ENCODE measurements at places on chromosomes 7 and 10.

GRCh38 chr10:28947171-28947570 is 269.9 kb downstream of the BAMBI start:
- DNase-seq: no peak

DNA sequence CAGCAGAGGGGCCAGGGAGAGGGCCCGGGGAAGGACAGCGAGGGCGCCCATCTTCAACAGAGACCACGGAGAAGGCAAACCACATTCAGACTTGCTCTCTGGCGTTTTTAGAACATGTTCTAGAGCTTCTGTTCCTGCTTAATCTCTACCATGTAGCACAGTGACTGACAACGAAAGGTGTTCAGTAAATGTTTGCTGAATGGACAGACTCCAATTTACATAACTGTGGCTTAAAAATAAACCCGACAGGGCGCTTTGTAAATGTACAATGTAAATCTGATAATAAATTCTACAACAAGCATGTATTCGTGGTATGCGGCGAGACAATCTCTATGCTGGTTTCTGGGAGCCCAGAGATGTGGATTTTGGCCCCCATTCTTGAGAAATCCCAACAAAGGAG is 10.5 kb downstream of the ADARB2 start:
- no peak for DNase-seq

DNA sequence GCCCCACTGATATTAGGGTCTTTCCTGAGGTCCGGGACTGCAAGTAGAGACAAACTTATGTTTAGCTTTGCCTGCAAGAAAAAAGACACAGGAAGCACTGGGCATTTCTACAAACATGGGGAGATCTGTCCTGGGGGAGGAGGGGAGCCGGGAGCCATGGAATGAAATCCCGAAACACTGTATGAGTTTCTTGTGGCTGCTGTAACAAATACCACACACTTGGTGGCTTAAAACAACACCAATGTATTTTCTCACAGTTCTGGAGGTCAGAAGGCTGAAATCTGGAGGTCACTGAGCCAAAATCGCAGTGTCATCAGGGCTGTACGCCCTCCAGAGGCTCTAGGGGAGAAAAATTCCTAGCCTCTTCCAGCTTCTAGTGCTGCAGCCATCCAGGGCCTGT is 114.0 kb upstream of the CHST15 start:
- no peak for DNase-seq

DNA sequence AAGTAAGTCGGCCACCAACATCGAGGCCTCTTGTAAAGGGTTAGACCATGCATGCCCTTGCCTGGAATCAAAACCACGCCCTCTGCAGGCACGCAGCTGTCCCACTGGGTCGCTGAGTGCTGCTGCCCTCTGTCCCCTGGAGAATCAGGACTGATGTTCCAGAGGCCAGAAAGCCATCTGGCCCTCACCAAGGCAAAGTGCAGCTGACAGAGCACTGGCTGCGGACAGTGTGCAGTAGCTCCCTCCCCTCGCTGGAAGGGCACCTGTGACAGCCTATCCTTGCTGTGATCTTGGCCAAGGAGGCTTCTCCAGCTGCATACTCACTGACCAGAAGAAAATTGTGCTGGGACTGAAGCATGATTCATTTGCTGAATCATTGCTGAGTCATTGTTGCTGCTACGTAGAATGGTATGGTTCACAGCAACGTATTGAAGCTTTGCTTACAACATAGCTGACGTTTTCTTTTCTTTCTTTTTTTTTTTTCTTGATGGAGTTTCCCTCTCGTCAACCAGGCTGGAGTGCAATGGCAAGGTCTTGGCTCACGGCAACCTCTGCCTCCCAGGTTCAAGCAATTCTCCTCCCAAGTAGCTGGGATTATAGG is 30.4 kb downstream of the DDC start:
- no peak for DNase-seq

GRCh38 chr10:27655296-27655695 is 90.3 kb downstream of the MKX start:
- DNase-seq: no peak

DNA sequence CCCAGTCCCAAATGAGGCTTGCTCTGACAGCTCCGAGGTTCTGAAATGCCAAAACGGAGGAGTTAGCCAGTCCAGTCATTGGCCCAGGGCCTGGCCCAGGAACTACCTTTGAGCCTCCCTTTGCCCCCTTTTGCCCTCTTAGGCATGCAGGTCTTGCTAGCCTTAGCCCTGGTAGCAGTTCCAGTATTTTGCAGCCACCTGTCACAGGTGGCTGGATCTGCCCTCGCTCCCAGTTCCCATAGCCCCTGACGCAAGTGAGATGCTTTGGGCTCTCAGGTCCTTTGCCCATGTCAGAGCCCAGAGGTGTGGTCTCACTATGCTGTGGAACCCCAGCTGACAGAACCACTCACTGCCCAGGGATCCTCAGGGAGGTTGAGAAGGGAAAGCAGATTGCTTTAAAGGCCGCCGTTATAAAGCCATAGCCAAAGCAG is 42.0 kb downstream of the GPRIN2 start:
- DNase-seq: no peak

DNA sequence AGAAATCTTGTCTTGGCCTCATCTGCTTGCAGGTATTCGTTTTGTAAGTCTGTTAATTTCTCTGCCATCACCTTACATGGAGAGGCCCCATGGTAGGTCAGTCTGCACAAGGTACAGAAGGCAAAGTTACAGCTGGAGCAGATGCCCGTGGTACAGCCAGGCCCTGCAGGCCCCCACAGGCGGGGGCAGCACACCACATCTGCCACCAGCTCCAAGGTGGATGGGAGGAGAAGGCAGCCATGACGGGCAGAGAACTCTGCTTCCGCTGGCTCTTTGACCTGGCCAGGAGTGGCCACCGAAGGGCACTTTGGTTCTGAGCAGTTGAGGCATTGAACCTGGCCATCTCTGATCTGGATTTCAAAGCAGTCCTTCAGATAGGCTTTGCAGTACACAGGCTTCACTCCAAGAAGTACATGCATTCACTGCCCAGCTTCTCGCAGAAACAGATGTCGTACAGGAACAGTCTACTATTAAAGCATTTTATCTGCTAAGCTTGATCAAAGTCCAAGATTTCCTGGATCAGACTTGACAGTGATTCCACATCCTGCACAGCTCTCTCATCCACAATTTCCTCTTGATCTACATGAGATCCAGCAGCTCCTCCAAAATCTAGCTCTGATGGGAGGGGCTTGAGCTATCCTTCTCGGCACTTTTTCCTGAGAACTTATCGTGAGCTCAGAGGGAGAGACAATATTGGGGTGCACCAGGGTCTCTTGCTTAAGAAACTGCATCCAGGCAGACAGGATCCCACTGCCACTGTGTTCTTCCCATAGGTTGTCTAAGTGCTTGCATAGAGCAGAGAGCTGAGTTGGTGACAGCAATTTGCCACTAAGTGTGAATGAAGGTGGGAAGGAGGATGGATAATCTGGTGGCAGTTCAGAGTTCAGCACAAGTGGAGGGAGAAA is 120.7 kb downstream of the TRRAP start:
- no peak for DNase-seq

Measured in globus pallidus (tissue), 1 donor.